ENCODE measurements at places on chromosomes 1 and 21. TPM values are rescaled to one million over a fixed set of nuclear protein-coding genes. Genes with fewer than 3 reads are reported as not detected.

The TENT5C gene
- 7.0 TPM for total RNA-seq

The EPB41 gene
- 1,146 TPM for total RNA-seq

The TNFSF4 gene
- 1.5 TPM for total RNA-seq

The ACKR1 gene
- 478 TPM for total RNA-seq

The LAMC2 gene
- 17.4 TPM for total RNA-seq

DNA sequence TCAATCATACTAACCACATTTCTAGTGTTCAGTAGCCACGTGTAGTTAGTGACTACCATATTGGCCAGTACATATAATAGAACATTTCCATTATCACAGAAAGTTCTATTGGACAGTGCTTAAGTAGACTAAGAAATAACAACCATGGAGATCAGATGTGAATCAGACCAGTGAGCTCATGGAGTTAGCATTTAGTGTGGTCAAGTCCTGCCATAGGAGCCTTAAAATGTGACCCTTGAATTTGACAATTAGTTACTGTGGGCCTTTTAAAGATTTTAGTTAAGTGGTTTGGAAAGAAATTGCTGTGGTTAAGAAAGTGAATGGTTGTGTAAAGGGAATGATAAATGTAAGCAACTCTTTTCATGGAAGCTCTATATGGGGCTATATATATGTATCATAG is 123.4 kb downstream of the POU2F1 start:
- H3K4me3 ChIP-seq, result no peak overlapping the region
- H3K4me1 ChIP-seq, result no peaks in the 10 kb centered on the region
- no peaks in the 10 kb centered on the region for H3K36me3 ChIP-seq
- H3K27me3 ChIP-seq, result no peaks in the 10 kb centered on the region

- no peak for DNase-seq
- no peak overlapping the region for H3K4me3 ChIP-seq
- H3K36me3 ChIP-seq, result no peaks in the 10 kb centered on the region
- no peak overlapping the region for H3K27ac ChIP-seq
- H3K27me3 ChIP-seq, result no peaks in the 10 kb centered on the region
Measured at GRCh38 chr1:230753586-230754251, 6.5 kb downstream of the CAPN9 start.

GRCh38 chr21:29332461-29333362 is 34.0 kb downstream of the BACH1 start:
- H3K4me3 ChIP-seq, result no peak overlapping the region
- DNase-seq, result no peak
- no peaks in the 10 kb centered on the region for H3K36me3 ChIP-seq
- H3K27ac ChIP-seq, result no peak overlapping the region
- no peaks in the 10 kb centered on the region for H3K27me3 ChIP-seq
- no peaks in the 10 kb centered on the region for H3K4me1 ChIP-seq

DNA sequence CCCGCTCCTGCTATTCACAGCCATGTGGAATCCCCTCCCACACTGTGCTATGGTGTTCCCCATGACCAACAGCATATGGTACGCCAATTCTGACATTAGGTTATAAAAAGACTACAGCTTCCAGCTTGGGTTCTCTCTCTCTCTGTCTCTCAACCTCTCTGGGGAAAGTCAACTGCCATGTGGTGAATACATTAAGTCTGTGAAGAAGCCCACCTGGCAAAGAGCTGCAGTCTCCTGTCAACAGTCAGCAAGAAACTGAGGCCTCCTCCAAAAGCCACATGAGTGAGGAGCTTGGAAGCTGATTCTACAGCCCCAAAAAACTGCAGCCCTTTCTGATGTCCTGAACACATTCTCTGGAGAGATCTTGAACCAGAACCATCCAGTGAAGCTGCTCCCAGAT is 25.0 kb upstream of the LRRC38 start:
- H3K27ac ChIP-seq, result no peak overlapping the region
- no peak overlapping the region for H3K4me3 ChIP-seq
- H3K27me3 ChIP-seq, result no peaks in the 10 kb centered on the region
- no peaks in the 10 kb centered on the region for H3K36me3 ChIP-seq

DNA sequence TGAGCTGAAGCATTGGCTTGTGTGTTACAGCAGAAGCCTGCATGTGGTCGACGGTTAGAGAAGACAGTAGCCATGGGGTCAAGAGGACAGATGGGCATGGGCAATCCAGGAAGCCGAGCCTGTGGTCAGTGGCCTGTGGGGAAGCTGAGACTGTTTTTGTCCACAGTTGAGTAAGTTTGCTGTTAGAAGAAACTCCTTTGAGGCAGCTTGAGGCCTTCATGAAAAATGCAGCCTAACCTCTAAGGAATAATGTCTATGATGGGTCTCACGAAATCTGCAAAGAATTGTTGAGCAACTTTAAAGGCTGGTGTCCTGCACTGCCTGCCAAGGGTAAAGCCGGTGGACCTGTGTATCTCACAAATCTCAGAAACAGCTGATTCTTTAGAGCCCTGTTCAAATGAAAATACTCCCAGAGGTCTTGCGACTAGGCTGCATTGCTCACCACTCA is 322.4 kb downstream of the SETD4 start:
- H3K4me1 ChIP-seq, result no peaks in the 10 kb centered on the region
- H3K4me3 ChIP-seq, result no peak overlapping the region
- no peak for DNase-seq

Measured in uterus (tissue), 4 donors.